ENCODE measurements at places on chromosomes 5 and 9.

DNA sequence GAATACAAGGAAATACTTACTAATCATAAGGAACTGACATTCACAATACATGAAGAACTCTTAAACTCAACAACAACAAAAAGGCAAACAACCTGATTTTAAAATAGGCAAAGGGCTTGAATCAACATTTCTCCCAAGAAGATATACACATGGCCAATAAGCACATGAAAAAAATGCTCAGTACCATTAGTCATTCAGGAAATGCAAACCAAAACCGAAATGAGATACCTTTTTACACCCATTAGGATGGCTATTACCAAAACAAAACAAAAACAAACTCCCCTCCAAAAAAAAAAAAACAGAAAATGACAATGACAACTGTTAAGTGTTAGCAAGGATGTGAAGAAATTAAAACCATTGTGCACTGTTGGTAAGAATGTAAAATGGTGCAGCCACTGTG is 104.1 kb upstream of the ZNF462 start:
- no peak for DNase-seq

DNA sequence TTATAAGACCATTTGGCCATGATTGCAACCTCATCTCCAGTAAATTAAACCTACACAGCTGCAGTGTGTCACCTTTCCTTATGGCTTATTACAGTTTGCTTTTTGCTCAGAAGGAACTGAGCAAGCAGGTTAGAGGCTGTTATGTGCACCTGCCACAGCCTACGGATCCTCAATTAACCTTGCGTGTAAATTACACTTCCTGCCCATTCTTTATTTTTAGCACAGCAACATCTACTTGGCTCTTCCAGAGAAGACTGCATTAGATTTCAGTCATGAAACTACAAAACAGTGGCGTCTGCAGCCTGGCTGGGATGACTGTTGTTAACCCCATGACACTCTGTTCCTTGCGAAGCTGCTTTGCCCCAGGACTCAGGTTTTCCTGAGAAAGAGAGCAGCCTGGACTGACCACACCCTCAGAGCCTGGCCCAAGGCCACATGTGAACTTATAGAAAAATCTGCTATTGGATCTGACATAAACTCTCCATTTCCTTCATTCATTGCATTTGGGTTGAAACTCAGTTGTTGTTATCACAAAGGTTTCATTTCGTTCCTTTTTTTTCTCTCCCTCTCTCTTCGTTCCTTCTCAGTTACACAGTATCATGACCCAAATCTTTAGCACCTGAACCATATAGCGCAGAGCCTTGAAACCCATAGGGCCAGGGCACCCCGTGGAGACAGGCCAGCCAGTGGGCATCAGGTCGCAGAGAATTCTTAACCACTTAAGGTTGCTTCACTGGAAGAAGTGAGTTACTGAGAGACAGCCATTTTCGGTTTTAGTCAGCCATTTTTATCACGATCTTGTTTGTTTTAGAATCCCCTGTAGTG is 138.6 kb downstream of the PALM2AKAP2 start:
- DNase-seq, result no peak

GRCh38 chr5:128099944-128100343 is 16.4 kb downstream of the SLC12A2 start:
- DNase-seq, result no peak

GRCh38 chr5:60262576-60263295 is 369.2 kb upstream of the PDE4D start:
- no peak for DNase-seq

GRCh38 chr9:2502760-2503159 is 118.8 kb upstream of the VLDLR start:
- no peak for DNase-seq

DNA sequence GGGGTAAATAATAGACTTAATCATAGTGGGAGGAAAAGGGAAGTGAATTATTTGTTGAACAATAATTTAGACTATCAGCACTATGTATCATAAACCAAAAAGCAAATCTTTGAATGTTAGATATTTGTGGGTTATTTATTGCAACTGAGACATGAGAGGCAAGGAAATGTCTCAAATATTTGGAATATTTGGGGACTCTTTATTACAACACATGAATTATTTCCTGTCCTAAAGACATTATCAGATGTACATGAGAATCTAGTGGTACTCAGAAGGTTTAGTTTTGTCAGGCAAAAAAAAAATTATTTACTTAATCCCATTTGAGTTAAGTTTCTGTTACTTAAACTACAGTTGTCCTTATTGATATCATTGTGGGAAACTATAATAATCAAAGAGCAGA is 91.1 kb downstream of the TLR4 start:
- no peak for DNase-seq

GRCh38 chr9:33466565-33467495 is 6.9 kb downstream of the NOL6 start:
- peak; percentile 85 for DNase-seq

GRCh38 chr5:73977146-73977545 is 351.1 kb downstream of the ARHGEF28 start:
- no peak for DNase-seq

- DNase-seq, result no peak
Measured at GRCh38 chr5:154260224-154260927, 69.8 kb downstream of the GALNT10 start.

DNA sequence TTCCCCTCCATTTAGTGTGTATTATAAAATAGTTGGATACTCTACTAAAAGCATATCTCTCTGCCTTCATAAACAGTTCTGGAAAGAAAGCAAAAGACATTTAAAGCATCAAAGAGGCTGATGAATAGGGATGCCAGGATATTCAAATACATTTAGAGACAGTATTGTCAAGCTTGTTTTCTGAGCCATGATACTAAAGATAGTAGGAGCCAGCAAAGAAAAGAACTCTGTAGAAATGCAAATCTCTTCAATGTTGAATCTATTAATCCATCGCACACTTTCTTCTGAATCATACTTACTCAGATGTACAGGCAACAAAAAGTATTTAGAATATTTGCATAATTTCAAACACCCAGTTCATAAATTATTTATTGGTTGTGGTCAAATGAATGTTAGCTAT is 207.1 kb upstream of the MEF2C start:
- no peak for DNase-seq

GRCh38 chr5:164234321-164234720 is 728.9 kb downstream of the MAT2B start:
- no peak for DNase-seq

GRCh38 chr5:40112875-40113274 is 566.8 kb upstream of the PTGER4 start:
- DNase-seq, result no peak

GRCh38 chr9:12838546-12838945 is 63.7 kb downstream of the LURAP1L start:
- no peak for DNase-seq

DNA sequence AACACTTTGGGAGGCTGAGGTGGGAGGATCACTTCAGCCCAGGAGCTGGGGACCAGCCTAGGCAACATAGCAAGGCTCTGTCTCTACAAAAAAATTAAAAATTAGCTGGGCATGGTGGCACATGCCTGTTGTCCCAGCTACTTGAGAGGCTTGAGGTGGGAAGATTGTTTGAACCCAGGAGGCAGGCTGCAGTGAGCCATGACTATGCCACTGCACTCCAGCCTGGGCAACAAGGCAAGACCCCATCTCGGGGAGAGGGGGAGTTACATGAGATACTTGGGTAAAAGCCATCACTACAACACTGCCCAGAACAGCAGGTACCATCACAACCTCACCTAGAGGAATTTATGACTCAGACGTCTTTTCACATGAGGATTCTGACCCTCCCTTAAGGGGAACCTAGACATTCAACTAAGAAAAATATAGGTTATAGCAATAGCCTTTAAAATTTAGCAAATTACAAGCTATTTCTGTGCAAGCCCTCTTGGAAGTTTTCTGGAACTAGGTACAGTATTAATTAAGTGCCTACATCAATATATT is 143.5 kb downstream of the NFIB start:
- no peak for DNase-seq

DNA sequence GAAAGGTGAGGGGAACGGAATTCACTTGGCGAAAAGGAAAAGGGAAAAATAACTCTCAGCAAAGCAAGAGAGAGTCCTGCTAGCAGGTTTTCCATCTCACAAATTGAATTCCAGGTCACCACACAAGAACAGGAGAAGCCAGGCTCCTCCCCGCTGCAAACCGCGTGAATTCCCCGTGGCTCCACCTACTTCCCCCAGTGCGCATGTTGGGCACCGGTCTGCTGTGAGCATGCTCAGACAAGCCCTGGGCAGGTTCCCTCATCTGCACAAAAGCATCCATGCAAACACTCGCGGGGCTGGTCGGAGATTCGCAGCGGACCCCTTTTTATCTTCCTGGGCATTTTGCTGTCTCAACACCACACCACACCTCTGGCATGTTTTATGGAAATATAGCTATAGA is 58.5 kb upstream of the S1PR3 start:
- DNase-seq, result no peak

GRCh38 chr9:69963803-69964202 is 79.8 kb upstream of the MAMDC2 start:
- DNase-seq, result no peak

GRCh38 chr9:12694013-12694412 is 828 bp downstream of the TYRP1 start:
- DNase-seq, result no peak

- no peak for DNase-seq
Measured at GRCh38 chr5:90602681-90603080, 44.1 kb downstream of the ADGRV1 start.

DNA sequence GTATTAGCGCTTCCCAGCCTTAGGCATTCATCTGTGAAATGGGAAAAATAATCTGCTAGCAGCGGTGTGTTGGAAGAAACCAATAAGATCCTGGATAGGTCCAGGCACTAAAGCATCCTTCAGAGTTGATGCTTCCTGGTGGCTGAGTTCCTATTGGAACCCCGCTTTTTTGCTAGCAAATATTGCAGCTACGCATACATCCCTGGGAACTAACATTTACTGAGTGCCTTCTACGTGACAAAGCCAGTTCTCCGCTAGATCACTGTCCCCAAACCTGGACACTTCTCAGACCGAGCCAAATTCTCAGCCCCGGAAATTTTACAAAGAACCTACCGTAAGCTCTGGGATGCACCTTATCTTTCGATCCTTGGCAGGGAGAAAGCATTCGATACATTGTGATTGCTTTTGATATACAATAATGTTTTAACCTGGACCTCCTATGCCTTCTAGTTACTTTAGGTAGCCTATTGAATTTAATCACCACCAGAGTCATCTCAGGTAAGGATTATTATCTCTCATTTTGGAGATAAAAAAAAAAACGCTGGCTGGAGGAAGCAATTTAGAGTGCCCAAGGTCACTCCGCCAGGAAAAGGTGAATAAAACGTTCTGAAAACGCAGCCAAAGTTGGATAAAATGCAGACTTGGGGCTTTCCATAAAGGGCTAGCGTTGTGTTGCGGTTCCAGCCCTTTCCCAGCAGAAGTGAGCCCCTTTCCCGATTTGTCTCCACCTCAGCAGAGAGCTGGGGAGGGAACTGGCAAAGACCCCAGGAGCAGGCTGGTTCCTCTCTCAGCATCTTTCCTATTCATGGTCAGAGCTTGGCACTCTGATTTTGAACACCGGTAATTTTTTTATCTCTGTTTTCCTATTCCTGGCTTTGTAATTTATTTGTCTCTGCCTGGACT is 2.6 kb upstream of the MSX2 start:
- no peak for DNase-seq

DNA sequence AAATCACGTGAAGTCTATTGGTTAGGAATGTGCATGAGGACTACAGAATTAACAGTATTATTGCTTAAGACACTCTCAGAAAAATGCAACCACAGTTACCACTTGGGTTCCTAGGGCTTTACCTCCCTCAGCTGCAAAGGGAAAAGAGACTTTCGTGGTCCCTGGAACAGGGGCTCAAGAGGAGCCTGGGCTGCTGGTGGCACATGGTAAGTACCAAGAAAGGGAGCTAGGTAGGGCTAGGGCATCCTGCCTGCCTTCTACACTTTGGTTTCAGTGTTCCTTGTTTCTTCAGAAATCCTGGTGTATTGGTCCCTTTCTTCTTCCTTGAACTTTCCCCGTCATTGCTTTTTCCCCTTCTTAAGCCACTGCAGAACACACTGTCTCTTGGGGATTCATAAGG is 7.3 kb upstream of the VCAN start:
- DNase-seq, result no peak

DNA sequence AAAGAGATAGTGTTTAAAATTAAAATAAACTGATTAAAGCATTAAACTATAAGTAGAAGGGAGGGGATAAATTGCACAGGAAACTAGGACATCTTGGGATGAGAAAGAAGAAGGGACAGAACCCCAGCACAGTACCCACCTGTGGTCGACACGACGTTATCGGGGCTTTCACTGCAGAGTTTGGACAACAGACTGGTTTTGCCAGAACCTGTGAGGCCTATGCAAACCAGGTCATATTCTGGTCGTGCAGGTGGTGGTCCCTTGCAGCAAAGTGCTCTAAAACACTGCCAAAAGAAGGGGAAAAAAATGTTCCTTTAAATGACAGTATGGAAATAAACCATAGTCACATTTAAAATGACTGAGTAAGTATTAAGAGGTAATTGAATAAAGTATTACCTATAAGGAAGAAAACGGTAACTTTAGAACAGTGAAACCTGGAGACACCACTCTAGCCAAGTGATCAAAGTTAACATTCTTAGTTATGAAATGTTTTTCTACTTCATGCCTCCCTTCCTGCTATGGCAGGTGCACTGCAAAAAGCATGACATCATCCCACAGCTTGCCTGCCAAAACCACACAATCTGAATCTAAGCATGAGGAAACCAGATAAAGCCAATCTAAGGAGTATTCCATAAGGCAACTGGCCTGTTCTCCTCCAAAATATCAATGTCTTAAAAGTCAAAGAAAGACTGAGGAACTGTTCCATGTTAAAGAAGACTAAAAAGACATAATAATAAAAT is 138.6 kb downstream of the ARL15 start:
- no peak for DNase-seq

- no peak for DNase-seq
Measured at GRCh38 chr9:81373294-81373693, 316.1 kb downstream of the TLE1 start.

DNA sequence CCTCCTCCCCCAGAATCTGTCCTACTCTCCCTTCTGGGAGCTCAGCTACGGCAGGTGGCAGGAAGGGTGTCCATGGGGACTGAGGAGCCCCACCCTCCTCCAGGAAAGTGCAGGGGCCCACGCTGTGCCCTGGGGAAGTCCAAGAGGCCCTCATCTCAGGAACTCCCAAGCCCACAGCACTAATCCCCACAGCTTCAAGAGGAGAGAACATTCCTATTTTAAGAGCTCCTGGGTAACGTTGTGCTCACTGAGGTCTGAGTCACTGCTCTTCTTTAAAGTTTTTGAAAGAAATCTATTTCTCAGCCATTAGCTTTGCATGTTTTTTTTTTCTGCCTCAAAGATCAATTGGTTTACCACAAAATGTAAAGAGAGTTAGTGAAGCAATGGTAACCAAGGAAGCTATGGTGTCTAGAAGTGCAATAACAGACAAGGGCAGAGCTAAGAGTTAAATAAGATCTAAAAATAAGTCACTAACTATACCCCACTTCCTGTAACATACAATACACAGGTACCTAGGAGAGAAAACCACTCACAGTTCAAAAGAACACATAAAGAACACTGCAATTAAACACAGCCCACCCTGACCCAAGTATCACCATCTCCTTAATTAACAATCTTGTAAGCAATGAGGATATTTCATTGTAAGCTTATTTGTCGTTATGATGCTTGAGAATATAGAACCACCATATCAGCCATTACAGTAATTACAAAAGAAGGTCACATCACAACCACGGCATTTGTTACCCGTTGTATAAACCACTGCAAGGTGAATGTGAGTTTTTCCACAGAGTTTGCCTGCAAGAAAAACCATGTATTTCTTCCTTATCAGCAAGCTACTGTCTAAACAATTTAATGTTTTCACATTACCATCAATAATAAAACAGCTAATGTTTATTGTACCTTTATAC is 382.3 kb upstream of the SLC30A5 start:
- DNase-seq, result no peak

Data from CD8-positive, alpha-beta T cell (primary cell).